ENCODE measurements at places on chromosomes 12 and 14. TPM values are rescaled to one million over a fixed set of nuclear protein-coding genes. Genes with fewer than 3 reads are reported as not detected.

GRCh38 chr12:9925705-9926393 lies 6.3 kb downstream of the CLEC2A start:
- no peak for DNase-seq

The VAMP1 gene
- polyA plus RNA-seq: 6.7 TPM

- DNase-seq: no peak
Measured at GRCh38 chr12:126055521-126055920, 990.3 kb downstream of the AACS start.

The CABP1 gene
- 5.2 TPM for polyA plus RNA-seq

DNA sequence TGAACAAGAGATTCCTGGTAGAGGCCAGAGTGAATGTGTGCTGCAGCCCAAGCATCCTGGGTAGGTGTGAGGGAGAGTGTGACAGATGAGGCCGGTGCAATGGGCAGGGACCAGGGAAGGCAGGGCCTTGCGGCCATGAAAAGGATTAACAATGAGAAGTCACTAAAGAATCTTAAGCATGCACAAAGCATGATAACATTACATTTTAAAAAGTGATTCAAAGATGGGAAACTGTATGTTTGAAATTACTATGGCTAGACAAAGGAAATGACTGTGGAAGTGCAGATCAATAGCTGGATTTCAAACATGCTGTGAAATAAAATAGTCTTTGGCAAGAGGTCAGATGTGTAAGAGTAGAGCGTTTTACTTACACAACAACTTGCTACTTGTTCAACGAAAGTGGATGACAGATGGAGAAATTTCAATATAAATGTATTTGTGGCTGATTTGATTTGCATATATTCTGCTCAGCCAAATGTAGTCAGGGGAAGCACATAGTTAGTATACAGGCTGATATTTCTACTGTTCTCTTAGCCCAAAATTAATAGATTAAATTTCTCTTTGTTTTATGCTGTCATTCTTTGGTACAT lies 175.5 kb downstream of the CCDC59 start:
- DNase-seq: no peak

DNA sequence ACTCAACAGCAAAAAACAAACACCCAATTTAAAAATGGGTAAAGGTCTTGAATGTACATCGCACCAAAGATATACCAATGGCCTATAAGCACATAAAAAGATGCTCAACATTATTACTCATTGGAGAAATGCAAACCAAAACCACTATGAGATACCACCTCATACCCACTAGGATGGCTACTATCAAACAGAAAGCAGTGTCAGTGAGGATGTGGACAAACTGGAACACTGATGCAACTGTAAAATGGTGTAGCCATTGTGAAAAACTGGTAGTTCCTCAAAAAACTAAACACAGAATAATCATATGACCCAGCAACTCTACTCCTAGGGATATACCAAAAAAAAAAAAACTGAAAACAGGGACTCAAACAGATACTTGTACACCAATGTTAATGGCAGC lies 49.3 kb downstream of the CDK17 start:
- DNase-seq: no peak

DNA sequence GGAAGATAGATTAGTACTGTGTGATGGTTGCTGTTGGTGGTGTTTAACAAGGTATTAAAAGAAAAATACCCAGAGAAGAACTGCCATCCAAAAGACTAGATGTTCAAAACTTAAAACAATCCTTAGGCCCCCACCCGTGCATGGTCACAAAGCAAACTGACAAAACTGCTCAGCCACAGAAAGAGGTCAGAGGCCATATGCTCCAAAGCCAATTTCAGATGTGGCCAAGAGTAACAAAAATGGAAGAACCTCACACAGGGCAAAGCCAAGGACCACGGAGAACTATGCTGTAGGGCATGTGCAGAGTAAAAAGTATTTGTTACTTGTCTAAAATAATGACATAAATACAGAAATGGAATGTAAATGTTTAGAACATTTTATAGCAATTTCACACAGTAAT lies 5.3 kb downstream of the TXNDC16 start:
- DNase-seq: no peak

DNA sequence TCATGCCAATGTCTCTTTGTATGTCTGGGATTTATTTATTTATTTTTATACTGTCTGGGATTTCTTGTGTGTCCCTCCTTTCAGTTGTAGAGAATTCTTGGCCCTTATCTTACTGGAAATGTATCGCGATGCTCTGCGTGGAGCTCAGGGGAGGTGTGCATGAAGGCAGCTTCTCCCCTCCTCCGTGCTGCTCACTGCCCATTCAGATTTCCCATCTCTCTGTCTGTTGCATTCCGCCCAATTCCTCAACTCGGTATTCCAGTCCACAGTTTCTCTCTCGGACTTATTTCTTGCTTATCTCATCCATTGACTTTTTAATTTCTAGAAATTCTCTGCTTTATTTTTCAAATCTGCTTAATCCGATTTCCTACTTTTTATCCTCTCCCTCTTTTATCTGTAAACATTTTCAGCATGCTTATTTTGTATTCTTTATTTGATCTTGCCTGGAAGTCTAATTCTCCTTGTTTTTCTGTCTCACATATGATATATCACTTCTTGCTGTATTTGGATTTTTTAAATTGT lies 93.2 kb downstream of the FBXW8 start:
- DNase-seq: no peak

DNA sequence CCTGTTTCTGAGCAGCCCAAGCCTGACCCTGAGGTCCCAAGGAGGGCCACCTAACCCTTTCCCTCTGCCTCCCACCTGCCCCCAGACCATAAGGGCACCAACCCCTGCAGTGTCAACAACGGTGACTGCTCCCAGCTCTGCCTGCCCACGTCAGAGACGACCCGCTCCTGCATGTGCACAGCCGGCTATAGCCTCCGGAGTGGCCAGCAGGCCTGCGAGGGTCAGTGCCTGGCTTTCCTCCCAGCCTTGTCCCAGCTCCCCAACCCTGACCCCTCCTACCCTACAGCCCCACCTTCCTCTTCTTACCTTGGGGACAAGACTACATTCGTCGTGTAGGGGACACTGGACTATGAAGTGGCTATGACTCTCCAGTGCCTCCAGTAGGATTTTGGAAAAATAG lies 33.7 kb upstream of the LRP1-AS start:
- no peak for DNase-seq

The NINJ2 gene
- 1.2 TPM for polyA plus RNA-seq

DNA sequence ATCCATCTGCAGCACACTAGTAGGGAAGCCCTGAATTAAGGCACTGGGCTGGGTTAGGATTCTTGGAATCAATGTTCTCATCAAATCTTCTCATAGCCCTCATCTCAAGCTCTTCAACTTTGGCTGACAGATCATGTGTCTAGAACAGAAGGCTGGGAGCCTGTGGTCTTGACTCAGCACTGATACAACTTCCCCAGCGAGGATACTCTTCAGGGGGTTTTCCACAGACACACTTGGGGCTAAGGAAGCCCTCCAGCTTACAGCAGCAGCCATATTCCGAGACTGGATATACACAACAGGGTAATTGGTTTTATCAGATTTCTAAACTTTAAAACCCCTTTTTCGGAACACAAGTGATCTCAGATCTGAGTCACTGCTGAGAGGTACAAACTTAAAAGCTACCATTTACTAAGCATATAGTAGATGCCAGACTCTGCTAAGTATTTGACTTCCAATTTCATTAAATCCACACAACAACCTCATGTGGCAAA lies 3.5 kb downstream of the FMNL3 start:
- DNase-seq: no peak

- no peak for DNase-seq
Measured at GRCh38 chr14:83342590-83342989, 1808.9 kb upstream of the SEL1L start.

The TTC6 gene
- 0.53 TPM for polyA plus RNA-seq

- no peak for DNase-seq
Measured at GRCh38 chr12:43107026-43107775, 444.8 kb downstream of the ADAMTS20 start.

- no peak for DNase-seq
Measured at GRCh38 chr12:103548622-103549601, 38.2 kb upstream of the STAB2 start.

- DNase-seq: no peak
Measured at GRCh38 chr14:52640137-52640536, 55.2 kb downstream of the ERO1A start.

DNA sequence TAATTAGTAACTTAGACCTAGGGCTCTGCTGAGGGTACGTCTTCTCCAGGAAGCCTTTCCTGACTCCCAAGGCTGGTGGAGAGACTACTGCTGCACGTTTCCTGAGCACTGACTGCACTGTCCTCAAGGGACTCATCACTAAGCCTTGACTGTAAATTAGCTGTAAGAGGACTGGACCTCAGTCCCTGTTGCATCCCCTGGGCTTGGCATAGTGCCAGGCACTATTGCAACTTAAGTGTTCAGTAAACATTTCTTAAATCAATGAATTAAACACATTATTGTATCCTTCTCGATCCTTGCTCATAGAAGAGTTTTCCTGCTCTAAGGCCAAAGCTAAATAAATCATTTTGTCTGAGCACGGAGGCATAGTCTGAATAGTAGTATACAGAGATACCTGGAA lies 31.9 kb upstream of the IFNG-AS1 start:
- no peak for DNase-seq

DNA sequence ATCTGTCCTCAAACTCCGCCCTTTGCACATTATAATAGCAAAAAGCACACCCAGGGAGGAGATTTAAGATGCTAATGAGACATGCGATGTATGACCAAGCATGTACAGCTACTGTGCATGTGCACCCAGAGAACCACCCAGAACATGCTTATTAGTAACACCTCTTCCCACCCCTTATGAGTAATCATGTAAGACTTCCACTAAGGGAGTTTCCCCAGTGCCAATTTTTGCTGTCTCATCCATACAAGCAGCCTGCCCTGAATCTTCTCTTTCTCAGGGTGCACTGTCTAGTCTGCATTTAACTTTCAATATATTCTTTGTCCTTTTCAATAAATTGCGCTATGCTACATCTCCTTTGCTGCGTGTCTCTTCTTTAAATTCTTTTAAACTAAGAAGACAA lies 830.0 kb upstream of the NOVA1 start:
- no peak for DNase-seq
